ENCODE measurements at places on chromosomes 4 and X. TPM values are rescaled to one million over a fixed set of nuclear protein-coding genes. Genes with fewer than 3 reads are reported as not detected.
A peak's percentile ranks its signal among the peaks of the same experiment; 100 is the strongest.

DNA sequence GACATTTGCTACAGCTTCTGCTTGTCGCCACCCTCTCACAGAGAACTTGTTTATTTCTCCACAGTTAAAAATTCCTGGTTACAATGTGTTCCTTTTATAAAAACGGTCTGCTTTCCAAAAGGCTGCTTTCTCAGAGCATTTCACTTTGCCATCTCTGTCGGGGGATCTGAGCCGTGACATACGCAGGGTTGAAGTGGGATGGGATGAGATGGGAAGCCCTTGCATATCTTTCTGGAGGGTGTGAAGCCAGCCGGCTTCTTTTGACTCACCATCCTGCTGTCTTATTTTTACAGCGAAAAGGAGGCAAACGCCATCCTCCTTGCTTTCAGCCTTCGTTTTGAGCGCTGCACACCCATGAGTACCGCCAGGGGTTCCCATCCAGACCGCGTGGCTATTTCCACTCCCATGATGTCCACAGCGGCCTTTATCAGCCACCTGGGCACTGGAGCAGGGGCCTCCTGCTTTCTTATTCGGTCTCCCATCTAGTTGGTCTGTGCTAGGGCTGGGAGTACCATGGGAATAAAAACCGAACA, 99.8 kb upstream of the GATB start:
- peaks cover 11% of the 10 kb centered on the region for H3K4me1 ChIP-seq
- H3K27me3 ChIP-seq, result peaks cover 5% of the 10 kb centered on the region
- H3K27ac ChIP-seq, result no peak overlapping the region
- H3K36me3 ChIP-seq, result no peaks in the 10 kb centered on the region
- no peak for DNase-seq

GRCh38 chr4:19425146-19425545, 826.6 kb upstream of the SLIT2 start:
- peak; percentile 4 for DNase-seq
- no peaks in the 10 kb centered on the region for H3K27me3 ChIP-seq
- H3K27ac ChIP-seq, result no peak overlapping the region

GRCh38 chr4:38667085-38667893, 3.3 kb downstream of the KLF3 start:
- peak overlapping the region; percentile 84 for H3K4me3 ChIP-seq
- H3K27ac ChIP-seq, result peak overlapping the region; percentile 97
- DNase-seq, result peak; percentile 98
- H3K27me3 ChIP-seq, result no peaks in the 10 kb centered on the region
- H3K4me1 ChIP-seq, result peaks cover 58% of the 10 kb centered on the region

- H3K27me3 ChIP-seq, result no peaks in the 10 kb centered on the region
- no peak overlapping the region for H3K4me3 ChIP-seq
- peak; percentile 26 for DNase-seq
- no peak overlapping the region for H3K27ac ChIP-seq
- 0 out of 2 replicates have a peak, but pooled peaks cover 5% of the 10 kb centered on the region for H3K4me1 ChIP-seq
Observed at GRCh38 chrX:15014281-15014680, 141.1 kb downstream of the MOSPD2 start.

DNA sequence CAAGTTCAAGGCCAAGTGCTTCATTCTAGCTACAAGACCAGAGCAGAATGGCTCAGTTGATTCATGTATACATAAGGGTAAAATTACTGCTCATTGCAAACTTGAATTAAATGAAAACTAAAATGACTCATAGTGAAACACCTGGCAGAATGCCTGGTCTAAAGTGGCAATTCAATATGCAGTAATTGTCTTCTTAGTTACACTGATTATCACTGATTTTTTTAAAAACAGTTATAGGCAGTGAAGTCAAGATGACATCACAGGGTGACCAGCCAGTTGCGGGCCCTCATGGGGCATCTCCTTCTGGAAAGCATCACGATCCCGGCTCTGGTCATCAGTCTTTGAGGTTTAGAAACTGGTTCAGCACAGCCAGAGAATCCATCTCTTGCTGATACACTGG, 154.2 kb downstream of the RAB28 start:
- no peaks in the 10 kb centered on the region for H3K36me3 ChIP-seq
- H3K4me3 ChIP-seq, result no peak overlapping the region
- H3K27me3 ChIP-seq, result no peaks in the 10 kb centered on the region
- peaks cover 27% of the 10 kb centered on the region for H3K4me1 ChIP-seq

Gene CXCL5
- not detected for total RNA-seq

Gene FABP2
- not detected for total RNA-seq
